Stimulated activated CD4-positive, alpha-beta T cell treated with anti-CD3 and anti-CD28 coated beads, Interleukin-1b, Interleukin-23, amount 100 ng/mL, for 1 hour (primary cell): ENCODE measurements at places on chromosomes 13 and 19.

DNA sequence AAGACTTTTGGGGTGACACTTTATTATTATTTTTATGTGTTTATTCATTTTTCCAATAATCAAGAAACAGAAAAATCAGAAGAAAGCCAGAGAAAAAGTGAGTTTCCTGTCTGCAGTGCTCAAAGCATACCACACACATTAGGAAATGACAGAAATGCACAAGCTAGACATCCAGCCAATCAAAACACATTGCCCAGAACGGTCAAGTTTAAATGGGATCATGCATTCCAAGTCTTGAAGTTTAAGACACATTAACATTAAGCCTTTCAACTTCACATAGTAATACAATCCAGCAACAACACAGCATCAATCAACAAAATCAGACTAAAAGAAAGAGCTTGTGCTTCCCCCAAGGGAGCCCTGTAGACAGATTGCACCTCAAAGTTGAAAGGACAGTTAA lies 28.7 kb upstream of the MEDAG start:
- DNase-seq = no peak

DNA sequence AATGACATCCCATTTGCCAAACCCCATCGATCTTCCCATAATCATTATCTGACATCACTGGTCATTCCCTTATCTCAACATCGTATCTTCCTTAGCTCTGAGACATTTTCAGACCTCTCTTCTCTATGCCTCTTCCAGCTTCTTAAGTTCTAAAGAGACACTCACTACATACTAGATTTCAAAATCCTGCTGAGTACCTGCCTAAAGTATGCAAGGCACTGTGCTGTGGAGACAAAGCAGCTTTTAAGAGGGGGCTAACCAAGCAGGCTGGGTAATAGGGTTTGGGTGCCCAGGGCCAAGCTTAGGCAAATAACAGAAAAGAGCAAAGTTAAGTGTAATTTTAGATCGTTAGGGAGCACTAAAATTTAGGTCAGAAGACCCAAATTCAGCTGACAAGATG lies 3.4 kb upstream of the POMP start:
- DNase-seq = no peak

DNA sequence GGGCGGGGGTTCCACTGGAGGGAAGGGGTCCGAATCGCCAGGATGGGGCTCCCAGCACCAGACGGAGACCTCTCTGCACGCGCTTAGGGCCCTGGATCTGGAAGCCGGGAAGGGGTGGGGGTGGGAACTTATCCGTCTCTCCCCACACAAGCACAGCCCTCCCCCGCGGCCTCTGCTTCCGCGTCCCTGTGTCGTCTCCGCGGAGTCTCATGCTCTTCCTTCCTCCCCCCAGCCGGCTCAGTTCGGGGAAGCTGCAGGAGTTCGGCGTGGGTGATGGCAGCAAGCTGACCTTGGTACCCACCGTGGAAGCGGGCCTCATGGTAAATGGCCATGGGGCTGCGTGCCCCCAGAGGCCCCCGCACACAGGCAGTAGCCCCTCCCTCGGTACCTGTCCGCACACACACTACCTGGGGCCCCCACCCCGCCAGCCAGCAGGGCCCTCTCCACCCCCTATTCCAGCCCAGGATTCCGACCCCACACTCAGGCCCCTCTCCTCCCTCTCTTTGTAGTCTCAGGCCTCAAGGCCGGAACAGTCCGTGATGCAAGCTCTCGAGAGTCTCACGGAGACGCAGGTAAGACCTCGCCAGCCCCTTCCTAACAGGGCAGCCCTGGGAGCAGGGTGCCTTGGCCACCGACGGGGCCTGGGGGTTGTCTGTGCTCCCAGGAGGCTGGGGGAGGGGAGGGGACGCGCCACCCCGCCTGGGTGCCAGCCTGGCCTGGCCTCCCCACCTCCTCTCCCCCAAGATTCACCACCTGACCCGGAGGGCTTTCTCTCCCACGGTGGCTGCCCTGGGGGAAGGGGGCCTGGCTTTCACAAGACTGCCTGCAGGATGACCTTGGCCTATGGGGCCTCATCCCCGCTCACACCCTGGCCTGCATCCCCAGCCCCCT lies 3.2 kb downstream of the MIDN start:
- no peak for DNase-seq

DNA sequence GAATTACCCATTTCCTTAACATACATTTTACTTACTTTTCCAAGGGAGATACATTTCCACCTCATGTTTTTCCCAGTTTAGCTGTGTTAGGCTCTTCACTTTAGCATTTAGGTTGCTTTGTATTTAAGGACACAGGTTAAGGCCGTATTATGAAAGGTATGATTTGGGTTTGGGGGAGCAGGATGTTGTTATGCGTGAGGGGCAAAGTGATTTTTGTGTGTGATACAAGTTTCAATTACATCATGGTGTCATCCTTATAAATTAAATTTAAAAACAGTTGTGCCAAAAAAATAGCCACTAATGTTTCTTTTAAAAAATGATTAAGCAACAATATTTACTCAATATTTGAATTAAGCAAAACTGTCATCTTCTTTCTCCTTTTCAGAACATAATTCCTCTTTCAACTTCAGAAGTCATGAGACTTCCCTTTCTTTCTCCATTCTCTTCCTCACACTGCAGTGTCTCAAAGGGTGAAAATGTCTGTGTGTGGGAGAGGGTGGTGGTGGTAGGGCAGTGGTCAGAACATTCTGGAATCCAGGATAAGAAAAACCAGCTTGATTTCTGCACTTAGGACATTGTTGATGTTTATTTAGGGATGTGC lies 126.2 kb downstream of the KCNRG start:
- no peak for DNase-seq

DNA sequence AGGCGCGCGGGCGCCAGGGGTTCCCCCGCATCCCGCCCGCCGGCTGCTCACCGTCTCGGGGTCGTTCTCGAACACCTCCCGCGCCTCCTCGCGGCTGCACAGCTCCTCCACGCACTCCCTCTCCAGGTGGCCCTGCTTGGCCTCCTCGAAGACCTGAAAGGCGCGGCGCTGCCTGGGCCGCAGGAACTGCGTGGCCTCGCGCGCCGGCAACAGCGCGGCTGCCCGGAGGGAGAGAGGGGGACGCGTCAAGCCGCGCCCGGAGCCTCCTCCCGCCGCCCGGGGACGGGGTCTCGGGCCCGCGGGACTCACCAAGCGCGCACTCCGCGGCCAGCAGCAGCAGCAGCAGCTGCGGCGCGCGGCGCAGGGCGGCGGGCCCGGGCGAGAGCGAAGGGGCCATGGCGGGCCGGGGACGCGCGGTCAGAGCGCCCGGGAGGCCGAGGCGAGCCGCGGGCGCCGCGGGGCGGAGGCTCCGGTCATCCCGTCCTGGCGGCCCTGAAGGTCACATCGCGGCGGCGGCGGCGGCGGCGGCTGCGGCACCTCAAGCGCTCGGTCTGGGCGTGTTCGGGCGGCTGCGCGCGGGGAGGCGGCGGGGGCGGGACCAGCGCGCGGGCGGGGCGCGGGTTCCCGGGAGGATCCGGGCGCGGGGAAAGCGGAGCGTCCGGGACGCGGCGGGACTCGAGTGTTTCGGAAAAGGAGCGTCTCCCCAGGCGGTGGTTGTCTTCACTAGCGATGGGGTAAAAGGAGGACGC lies at the start of gene GAS6:
Gene GAS6, minus strand, starts transcription at position 553 of the 749 bp plus-strand sequence. Its CDS starts 156 bp downstream, at position 397.
- DNase-seq = no peak

DNA sequence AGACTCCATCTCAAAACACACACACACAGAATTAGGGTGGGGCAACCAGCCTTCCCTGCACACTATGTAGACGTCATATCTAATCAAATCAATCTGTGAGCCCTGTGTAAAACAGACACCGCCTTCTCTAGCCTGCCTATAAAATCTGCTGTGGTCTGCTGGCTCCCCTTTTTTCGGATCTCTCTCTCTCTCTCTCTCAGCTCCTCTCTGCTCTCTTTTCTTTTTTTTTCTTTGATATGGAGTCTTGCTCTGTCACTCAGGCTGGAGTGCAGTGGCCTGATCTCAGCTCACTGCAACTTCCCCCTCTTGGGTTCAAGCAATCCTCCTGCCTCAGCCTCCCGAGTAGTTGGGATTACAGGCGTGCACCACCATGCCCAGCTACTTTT lies 11.8 kb upstream of the CD70 start:
- DNase-seq = no peak

- DNase-seq = no peak
Measured at GRCh38 chr13:47409778-47410177, 512.9 kb upstream of the HTR2A start.

- no peak for DNase-seq
Measured at GRCh38 chr13:24022568-24022967, 125.3 kb upstream of the C1QTNF9B start.

DNA sequence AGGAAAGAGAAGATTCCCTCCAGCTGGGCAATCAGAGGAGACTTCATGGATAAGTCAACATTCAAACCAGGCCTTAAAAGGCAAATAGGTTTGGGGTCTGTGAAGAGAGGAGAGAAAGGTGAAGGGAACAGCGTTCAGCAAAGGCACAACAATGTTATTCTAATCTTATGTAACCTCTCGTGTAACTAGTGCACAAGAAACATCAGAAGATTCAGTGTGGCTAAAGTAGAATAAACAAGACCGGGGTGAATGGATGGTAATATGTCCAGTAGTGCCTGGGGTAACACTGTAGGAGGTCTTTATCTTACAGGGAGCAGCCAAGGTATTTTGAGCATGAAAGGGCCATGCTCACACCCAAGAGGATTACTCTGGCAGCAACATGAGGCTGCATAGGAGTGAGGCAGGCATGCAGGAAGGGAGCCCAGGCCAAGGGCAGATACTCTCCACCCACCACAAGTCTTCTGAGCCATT lies 24.1 kb downstream of the LHFPL6 start:
- DNase-seq = no peak

- no peak for DNase-seq
Measured at GRCh38 chr19:57088133-57088532, 31.7 kb upstream of the USP29 start.

DNA sequence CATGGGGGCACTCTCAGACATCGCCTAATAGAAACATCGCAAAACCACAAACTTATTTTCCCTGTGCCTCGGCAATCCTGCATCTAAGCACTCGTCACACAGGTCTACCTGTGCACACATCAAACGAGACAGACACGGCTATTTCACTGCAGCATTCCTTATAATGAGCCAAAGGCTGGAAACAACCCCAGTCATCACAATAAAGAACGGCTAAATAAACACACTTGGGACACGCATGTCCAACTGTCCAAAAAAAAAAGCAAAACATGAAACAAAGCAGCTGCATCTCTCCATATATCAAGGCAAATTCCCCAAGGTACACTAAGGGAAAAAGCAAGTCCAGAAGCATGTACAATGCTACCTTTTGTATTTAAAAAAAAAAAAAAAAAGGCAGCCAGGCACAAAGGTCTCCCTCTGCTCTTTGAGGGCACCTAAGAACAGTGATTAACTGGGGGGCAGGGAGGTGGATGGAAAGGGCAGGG lies 27.2 kb upstream of the CCNP start:
- DNase-seq = no peak

DNA sequence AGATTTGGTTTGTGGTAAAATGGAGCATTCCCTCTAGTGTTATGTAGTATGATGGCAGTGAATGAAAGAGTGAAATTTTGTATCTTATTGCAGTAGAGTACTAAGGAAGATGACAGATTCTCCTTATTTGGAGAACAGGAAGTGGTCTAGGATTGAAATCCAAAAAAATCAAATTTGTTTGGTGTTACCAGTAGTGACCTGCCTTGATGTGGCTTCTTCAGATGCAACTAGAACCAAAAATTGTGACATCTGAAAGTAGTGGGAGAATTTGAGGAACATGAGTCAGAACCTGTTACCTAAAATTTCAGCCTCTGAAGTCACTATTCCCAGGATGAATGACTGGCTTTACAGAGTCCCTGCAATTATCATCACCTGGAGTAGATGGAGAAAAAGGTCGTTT lies 165.9 kb downstream of the KLF5 start:
- no peak for DNase-seq

DNA sequence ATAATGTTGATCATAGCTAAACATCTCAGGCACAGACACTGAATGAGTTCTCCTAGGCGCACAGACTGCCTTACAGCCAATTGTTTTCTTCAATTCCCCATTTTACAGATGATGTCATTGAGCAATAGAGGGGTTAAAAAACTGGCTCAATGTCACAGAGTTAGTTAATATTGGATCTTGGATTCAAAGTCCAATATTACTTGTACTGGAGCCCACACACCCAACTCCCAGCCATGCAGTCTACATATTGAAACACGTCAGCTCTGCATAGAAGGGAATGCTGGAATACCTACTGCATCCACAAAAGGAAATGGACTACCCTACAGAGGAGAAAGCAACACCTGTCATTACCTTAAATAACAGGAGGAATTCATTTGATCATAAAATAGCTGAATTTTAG lies 76.1 kb upstream of the SLC15A1 start:
- no peak for DNase-seq

GRCh38 chr13:42219876-42220275 lies 52.1 kb upstream of the AKAP11 start:
- DNase-seq = no peak

DNA sequence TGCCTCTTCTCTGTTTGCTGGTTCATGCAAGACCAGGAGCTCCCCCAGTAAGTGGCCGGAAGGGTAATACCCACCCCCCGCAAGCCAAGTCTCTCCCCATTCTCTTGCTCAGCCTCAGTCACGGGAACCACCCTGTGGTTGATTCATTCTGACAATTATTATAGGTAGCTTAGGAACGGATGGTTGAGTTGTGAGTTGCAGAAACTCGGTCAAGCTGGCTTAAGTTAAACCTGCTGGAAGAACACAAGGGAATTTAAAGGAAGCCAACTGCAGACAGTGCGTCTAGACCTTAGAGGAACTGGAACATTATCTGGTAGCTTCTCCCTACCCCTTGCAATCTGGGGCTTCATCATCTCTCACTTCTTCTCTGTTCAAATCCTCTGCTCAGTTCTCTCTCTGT lies 8.9 kb downstream of the FPR1 start:
- no peak for DNase-seq

- no peak for DNase-seq
Measured at GRCh38 chr13:93343097-93343496, 116.5 kb downstream of the GPC6 start.

GRCh38 chr13:43874504-43875092 lies 4.9 kb downstream of the CCDC122 start:
- no peak for DNase-seq

GRCh38 chr19:35457173-35457572 lies 9.1 kb downstream of the FFAR2 start:
- no peak for DNase-seq

GRCh38 chr13:35549481-35549880 lies 73.0 kb upstream of the MAB21L1 start:
- no peak for DNase-seq

GRCh38 chr13:59263531-59263930 lies 900.2 kb downstream of the DIAPH3 start:
- DNase-seq = no peak

GRCh38 chr13:87669379-87669978 lies 1.7 kb upstream of the SLITRK5 start:
- no peak for DNase-seq
